ENCODE measurements at places on chromosomes 7 and 10. TPM values are rescaled to one million over a fixed set of nuclear protein-coding genes. Genes with fewer than 3 reads are reported as not detected.

Gene CUTC
- total RNA-seq: 19.3 TPM

Gene HGF
- 19.5 TPM for total RNA-seq

Gene PON2
- 44.0 TPM for total RNA-seq

Gene SLC26A5
- total RNA-seq: not detected

Measured in smooth muscle cell of the coronary artery (primary cell).